ENCODE measurements at places on chromosomes 12 and 14.
A peak's percentile ranks its signal among the peaks of the same experiment; 100 is the strongest.

GRCh38 chr12:51883295-51883694 lies 4.6 kb upstream of the ANKRD33 start:
- no peak for DNase-seq

DNA sequence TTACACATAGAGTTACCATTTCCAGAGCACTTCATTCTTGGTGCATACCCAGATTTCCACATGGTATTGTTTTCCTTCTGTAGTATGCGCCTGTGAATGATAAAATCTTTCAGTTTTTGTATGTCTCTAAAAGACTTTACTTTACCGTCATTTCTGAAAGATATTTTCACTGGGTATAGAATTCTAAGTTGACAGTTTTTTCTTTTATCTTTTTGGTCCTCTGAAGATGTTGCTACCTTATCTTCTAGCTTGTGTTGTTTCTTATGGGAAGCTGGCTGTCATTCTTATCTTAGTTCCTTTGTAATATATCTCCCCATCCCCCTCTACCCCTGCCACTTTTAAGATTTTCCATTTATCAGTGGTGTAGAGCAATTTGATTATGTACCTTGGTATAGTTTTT lies 36.7 kb downstream of the PRMT8 start:
- no peak for DNase-seq

DNA sequence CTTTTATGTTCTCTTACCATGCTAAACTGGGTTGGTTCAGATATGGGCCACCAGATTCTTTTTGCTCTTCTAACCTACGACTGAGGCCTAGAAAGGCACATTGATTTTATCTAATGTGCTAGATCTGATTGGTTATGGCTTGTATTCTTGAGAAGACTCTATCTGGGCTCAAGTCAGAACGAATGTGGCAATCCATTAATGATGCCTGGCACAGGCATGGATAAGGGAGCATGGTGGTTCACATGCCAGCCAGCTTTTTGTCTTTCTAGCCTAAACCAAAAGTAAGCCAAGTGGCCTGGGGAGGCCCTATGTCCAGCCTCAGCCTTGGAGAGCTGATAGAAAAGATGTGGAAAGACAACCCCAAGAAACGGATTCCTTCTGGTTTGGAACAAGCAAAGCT lies 82.7 kb downstream of the KNTC1 start:
- DNase-seq: no peak

GRCh38 chr12:94678849-94679248 lies 28.5 kb upstream of the TMCC3 start:
- no peak for DNase-seq

GRCh38 chr12:43978556-43978955 lies 142.7 kb downstream of the TMEM117 start:
- no peak for DNase-seq

DNA sequence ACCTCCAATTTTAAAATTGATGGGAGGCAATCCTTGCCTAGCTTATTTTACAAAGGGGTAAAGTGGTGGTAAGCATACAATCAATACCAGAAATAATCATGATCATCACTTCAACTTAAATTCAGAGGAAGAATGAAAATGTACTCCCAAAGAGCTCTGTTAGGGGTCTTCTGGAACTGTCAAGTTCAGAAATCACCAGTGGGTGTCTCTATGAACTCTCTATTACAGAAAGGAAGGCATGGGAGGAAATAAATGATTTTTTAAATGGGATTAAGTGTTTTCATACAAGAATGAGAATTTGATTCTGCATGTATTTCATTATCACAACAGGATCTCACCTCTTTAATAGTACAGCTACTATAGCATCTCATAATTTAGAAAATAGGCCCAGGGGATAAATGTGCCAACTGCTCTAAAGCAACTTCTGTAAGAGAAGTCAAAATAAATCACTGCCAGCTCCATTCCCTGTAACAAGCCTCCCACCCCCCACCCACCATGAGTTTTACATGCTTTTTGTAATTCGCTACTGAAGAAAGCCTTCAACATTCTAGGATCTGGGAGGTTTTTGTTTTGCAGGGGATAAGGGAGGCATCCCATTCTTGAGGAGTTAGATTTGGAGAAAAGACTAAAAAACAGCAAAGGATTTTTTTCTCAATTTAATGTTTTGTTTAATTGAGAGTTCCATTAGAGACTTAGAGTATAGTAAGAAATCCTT lies 9.7 kb downstream of the DCP1B start:
- DNase-seq: no peak

- peak; percentile 68 for DNase-seq
Observed at GRCh38 chr12:41277100-41277945, 89.2 kb downstream of the PDZRN4 start.

GRCh38 chr12:29574500-29574899 lies 77.0 kb upstream of the OVCH1 start:
- no peak for DNase-seq

- DNase-seq: no peak
Observed at GRCh38 chr14:83461521-83461920, 1927.9 kb upstream of the SEL1L start.
